ENCODE measurements at places on chromosomes 4 and X.

DNA sequence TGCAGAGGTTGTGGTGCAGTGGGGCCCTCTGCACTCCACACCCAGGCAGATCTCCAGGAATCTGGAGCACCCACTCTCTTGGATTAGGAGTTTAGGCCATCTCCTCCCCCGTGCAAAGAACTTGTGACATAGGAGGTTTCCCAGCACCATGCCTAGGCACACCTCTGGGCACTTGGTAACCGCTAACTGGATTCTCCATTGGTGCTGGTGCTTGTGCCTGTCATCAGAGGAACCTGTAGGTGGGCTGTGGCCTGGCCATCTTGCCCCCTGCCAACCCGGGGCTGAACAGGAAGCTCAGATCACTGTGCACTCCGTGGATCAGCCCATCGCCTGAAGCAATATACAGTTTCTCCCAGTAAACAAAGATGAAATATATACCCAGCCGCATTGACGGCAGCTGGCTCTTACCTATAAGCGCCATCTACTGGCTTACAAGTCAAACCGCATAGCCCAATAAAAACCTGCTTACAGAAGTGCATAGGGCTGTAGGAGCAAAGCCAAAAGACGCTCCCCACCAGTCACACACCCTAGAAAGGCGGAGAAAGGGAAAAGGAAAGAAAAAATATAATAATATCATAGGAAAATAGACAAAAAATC lies 19.1 kb upstream of the TEX13B start:
- peak; percentile 59 for DNase-seq

GRCh38 chr4:184811526-184812198 lies 14.1 kb downstream of the ACSL1 start:
- no peak for DNase-seq

- peak; percentile 52 for DNase-seq
These were observed 162.8 kb downstream of the FBXO8 start for GRCh38 chr4:174120446-174121295.

DNA sequence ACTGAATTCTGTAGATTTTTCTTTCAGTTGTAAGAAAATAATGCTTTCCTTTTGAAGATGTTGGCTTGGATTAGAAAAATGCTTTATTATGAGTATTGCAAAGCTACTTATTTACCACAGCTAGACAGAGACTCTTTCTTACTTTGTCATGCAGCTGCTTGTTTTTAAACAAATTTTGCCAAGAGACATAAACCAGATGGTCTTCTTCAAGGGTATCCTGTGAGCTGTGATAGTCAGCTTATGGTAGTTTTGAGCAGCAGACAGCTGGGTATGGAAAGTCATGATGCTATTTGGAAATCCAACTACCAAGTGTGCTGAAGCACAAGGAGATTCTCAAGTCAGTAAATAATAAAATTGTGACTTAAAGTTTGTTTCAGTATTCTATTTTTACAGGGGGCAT lies 941.5 kb downstream of the DMD start:
- DNase-seq: no peak

DNA sequence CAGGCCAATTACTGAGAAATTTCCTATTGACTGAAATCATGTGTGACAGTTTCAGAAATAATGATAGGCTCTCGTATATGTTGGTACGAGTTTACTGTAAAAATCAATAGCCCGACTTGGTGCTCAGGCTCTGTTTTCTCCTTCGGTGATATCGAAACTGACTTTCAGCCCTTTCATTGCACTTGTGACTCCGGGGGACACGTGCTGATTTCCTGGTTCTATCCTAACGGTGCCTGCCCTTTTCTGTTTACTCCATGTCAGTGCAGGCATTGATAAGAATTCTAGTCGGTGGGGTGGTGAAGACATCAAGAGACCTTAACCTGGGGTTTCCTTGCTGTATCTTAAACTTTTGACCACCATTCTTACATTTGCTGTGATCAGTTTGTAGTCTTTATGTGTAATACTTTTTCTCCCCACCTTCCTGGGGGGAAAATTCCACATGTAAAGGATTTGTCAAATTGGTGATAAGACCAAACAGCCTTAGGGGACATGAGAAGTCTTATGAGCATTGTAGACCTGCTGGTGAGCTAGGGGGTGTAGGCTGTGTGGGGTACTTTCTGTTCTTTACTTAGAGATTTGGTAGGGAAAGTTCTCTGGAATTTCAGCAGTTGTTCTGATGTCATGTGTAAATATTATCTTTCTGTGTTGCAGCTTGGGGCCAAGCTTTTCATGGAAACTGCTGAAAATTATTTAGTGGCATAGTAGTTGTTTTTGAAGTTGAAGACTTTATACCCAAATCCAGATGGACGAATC lies 52.7 kb downstream of the TMEM131L start:
- DNase-seq: peak; percentile 72

DNA sequence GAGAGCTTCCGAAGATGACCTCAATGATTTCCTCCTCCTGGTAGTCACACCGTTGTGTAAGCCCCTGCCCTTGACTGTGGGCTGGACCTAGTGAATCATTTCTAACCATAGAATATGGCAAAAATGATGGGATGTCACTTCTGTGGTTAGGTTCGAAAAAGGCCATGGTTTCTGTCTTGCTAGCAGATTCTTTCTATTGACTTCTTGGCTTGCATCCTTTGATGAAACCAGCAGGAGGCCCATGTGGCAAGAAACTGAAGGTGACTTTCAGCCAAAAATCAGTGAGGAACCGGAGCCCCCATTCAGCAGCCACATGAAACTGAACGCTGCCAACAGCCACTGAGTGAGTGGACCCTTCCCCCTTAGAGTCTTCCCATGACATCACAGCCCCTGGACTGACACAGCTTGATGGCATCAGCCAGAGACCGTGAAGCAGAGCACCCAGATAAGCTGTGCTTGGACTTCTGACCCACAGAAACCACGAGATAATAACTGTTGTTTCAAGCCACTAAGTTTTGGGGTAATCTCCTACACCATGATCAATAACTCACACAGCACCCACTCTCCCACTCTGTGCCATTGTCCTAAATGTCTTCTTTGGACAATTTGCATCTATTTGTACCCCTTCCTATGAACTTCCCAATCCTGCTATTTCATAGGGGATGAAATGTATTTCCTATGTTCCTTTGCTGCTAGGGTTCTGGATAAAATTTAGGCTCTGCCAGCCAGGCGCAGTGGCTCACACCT lies 148.0 kb upstream of the STX18 start:
- DNase-seq: peak; percentile 91

GRCh38 chr4:158170691-158171561 lies 1.9 kb downstream of the GASK1B start:
- DNase-seq: peak; percentile 9

- DNase-seq: no peak
These were observed 91.1 kb upstream of the PGRMC2 start for GRCh38 chr4:128378668-128379067.

DNA sequence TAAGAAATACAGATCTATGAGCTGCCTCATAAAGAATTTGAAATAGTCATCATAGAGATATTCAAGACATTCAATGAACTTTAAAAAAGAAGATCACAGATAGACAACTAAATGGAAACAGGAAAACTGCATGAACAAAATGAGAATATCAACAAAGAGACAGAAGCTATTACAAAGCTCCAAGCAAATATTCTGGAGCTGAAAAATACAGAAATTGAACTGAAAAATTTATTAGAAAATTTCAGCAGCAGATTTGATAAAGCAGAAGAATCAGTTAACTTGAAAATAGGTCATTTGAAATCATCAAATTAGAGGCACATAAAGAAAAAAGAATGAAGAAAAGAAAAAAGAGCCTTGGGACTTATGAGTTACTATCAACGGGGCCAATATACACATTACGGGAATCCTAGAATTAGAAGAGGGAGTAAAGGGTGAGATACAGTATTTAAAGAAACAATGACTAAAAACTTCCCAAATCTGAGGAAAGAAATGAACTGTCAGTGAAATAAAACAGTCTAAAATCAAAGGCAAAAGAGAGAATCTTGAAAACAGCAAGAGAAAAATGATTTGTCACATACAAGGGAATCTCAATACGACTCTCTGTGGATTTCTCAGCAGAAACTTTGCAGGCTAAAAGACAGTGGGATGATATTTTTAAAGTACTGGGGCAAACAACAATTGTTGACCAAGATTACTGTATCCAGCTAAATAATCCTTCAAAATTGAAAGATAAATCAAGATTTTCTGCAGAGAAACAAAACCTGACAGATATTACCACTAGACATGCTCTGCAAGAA lies 641.6 kb downstream of the ANKRD50 start:
- no peak for DNase-seq

- DNase-seq: no peak
These were observed 75.0 kb downstream of the FAT4 start for GRCh38 chr4:125389713-125390112.

GRCh38 chrX:135389717-135390116 lies 32.0 kb upstream of the SMIM10L2A start:
- no peak for DNase-seq

DNA sequence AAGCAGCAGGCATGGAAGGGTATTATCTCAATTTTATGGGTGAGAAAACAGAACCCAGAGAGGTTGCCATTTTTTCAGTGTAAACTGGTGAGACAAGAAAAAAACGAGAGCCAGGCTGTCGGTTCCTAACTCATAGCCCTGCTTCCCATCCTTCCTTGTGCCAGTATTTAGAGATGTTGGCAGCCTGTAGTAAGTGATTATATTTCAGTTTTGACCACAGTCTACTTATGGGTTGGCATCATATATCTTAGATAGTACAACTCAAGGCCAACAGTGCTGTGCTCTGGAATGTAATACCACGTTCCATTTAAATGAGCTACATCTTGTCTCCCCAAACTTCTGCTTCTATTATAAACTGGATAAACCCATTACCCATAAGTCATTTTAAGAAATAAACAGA lies 40.8 kb downstream of the XK start:
- DNase-seq: no peak
